Stimulated activated CD4-positive, alpha-beta T cell treated with anti-CD3 and anti-CD28 coated beads, Interleukin-2, amount 100 ng/mL, for 4 hours (primary cell): ENCODE measurements at places on chromosomes 1 and 21.

- no peak for DNase-seq
Observed at GRCh38 chr21:38268864-38269575, 12.2 kb downstream of the KCNJ15 start.

- no peak for DNase-seq
Observed at GRCh38 chr1:159177272-159177907, 6.0 kb downstream of the CADM3 start.

DNA sequence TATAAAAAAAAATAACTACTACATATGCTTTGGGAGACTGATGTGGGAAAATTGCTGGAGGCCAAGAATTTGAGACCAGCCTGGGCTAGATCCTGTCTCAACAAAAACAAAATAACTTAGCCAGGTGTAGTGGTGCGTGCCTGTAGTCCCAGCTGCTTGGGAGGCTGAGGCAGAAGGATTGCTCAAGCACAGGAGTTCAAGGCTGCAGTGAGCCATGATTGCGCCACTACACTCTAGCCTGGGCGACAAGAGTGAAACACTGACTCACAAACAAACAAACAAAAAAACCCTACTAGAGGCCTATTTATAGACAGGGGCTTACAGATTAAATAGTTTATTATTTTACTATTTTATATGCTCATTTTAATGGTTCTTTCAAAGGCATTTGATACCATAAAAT is 80.0 kb downstream of the LHX4 start:
- DNase-seq, result no peak

DNA sequence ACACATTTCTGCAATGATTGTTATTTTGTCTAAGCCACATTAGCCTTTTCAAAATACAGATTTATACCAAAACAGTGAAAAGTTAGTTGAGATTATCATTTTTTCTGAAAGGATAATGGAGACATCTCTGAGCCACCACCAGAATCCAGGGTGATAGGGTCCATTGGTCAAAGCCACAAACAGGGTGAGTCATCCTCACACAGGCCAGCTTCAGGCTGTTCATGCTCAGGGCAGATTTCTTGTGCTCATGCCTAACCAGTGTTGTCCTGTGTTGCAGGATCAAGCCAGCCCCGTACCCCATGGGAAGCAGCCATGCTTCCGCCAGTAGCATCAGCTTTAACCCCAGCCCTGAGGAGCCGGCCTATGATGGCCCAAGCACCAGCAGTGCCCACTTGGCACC is 13.4 kb downstream of the ELOA start:
- no peak for DNase-seq

DNA sequence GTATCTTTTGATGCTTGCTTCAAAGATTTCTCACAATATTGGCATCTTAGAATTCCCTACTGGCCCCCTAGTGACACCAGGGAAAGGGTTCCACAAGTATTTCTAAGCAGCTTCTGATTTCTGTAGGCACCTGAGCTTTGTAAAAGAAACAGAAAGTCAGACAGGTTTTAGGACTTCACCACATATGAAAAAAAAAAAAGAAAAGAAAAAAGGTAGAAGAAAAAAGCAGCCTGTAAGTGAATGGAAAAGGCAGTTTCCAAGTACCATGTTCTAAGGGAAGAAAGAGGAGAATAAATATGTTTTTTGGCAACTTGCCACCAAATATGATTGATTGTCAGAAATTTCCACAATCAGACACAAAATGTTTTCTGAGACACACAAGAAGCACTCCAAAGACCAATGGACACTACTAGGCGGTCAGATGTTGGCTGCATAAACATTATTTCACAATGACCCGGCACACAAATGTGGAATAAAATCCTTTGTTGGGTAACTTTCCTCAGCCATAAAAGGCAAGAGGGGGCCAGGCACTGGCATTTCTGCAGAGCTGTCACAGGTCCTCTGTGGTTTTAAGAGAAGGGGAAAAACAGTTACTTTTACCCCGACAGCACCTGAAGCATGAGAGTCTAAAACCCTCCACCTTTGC is 12.7 kb upstream of the CPLANE2 start:
- no peak for DNase-seq

DNA sequence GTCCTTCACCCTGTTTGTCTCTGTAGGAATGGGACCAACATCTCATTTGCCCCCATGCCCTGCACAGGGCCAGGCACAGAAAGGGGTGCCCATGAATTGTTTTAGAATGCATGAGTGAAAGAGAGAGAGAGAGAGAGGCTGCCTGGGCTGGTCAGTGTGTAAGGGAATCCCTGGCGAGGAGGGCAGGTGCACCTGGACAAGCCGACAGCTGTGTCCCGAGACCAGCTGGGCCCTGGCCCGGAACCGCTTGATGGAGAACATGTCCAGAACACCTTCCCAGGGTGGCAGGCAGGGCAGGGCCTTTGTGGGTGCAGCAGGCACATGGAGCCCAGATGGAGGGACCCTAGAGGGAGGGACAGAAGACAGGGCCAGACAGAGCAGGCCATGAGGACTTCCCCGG is 22.7 kb downstream of the SPOCD1 start:
- no peak for DNase-seq

GRCh38 chr1:155321639-155322503 is 1.2 kb downstream of the RUSC1 start:
- DNase-seq, result no peak

- DNase-seq, result peak; percentile 64
Observed at GRCh38 chr1:27643600-27644368, 8.8 kb upstream of the FGR start.

DNA sequence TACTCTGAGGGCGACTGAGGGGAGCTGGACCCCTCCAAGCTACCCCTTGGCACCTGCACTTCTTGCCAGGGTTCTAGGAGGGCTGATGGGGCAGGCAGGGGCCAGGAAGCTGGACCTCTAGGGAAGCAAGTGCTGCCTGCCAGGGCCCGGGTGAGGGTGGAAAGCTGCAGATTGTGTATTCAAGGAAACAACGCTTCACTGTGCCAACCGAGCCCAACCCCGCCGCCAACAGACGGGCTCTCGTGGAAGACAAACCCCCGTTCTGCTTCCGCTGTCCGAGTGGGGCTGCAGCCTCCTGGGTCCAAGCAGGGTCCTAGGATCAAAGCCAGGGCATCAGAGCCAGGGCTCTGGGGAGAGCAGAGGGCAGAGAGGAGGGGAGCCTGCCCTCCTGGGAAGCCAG is 3.2 kb downstream of the EFHD2 start:
- DNase-seq, result no peak

DNA sequence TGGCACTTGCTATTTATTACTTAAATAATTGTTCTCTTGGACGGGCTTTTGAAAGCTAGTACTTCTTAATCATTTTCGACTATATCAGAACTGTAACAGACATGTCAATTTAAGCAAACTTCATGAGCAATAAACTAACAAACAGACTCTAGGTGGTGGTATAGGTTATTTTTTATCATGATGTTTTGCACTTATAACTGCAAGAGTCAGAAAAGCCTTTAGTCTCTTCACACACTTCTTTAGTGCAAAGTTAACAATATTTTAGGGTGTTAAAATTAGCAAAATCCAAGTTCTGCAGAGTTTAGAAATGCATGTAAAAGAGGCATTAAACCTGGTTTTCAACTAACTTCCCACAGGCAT is 2.2 kb downstream of the NRIP1 start:
- DNase-seq, result no peak

DNA sequence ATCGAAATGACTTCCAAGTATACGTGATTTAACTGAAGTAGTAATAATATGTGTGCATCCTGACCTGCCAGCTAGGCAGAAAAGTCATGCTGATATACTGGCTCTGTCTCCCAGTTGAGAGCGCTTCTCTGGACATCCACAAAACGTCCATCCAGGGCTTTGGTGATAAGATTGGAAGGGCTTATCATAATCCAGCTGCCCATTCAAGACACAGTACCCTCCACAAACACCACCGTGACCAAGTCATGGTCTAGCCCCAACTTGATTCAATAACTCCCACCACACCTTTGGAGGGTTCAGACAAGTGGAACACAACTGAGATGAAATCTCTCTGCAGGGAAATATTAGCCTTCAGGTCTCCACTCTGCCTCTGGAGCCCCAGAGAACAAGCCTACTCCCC is 76.2 kb downstream of the CD46 start:
- no peak for DNase-seq

- no peak for DNase-seq
Observed at GRCh38 chr1:66380452-66381212, 153.3 kb upstream of the SGIP1 start.

GRCh38 chr1:246199086-246199645 is 307.9 kb downstream of the SMYD3 start:
- no peak for DNase-seq

DNA sequence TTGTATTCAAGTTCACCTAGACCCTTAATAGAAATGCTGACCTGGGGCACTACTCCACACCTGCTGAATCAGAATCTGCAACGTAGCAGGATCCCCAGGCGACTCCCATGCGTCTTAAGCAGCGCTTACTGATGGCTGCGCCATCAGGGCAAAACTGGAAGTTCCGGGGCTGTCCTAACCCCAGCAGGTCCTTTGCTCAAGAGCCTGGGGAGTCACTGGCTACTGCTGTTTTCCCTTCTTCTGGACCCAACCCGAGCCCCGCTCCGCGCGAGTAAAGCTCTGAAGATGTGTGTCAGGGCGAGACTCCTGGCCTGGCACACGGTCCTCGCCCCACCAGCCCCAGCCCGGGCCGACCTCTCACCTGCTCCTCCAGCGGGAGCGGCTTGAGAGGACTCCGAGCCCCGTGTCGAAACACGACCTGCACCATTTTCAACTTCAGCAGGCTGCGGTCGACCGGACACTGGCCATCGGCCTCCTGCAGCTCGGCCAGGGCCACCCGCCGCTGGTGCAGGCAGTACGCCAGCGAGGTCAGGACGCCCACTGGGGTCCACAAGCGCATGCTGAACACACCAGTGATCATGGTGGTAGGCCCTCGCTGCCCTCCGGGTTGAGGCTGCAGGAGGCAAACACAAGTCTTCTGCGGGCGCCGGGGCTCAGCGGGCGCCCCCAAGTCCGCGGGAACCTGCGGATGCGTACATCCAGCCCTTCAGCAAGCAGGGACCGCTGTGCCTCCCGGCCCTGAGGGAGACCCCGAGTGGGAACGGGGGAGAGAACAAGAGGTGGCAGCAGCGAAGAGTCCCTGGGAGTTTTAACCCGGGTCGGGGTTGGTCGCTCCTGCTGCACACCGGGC is 630 bp downstream of the ACP6 start:
- DNase-seq, result peak; percentile 14

DNA sequence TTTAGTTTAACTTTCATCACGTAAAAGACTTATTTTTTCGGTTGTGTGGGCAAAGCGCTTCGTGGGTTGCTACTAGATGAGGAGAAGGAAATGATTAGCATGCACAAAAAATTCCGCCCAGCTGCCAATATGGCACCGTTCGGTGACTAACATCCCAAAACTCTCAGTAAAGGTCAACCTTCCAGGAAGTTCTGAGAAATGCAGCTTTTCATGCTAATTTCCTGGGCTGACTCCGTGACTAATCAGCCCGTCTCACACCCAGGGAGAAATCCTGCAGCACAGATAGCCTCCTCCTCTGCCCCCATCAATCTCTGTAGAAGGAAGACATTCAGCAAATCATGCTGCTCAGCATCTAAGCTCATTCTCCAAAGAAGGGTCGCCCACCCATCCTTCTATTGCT is 34.1 kb downstream of the TMCO4 start:
- no peak for DNase-seq

- no peak for DNase-seq
Observed at GRCh38 chr1:83029916-83030315, 969.0 kb downstream of the TTLL7 start.

DNA sequence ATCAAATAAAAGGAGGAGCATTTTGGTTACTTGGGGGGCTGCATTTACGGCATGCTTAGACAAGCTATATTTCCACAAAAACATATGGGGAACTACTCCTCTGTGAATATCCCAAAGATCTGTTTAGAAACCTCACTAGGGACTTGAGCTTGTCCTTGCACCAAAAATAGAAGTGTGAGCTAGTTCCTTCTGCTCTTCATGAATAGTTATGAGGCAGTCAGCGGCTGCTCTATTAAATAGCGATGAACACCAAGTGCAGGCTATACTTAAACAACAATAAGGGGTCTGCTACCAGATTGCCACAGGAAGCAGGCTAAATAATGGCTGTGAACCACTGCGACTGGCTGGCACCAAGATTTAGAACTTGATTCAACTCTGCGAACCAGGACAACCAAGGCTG is 190.1 kb downstream of the PCP4 start:
- no peak for DNase-seq

DNA sequence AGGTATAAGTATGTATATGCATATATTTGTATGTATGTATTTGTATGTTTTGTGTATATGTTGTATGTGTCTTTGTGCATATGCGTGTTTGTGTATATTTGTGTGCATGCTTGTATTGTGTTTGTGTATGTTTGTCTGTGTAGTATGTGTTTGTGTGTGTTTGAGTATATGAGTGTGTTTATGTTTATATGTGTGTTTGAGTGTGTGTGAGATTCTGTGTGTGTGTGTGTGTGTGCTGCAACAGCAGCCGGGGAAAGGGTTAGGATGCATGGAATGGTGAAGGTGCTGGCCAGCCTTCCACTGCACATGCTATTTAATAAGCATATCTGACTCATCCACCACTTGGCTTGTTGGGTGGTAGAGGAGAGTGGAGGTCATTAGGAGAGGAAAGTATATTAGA is 46.6 kb upstream of the RAB4A start:
- DNase-seq, result no peak

GRCh38 chr1:27418326-27419185 is 26.1 kb downstream of the GPR3 start:
- DNase-seq, result no peak

DNA sequence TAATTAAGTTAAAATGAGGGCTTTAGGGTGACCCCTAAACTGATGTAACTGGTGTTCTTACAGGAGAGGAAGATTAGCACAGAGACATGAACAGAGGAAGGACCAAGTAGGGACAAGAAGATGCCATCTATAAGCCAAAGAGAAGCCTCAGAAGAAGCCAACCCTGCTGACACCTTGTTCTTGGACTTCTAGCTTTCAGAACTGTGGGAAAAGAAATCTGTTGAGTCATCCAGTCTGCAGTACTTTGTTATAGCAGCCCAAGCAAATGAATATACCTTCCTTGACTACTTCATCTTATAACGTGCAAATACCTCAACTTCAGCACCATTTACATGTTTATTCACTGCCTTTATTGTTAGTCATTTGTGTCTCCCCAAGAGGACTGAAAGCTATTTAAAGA is 3.4 kb downstream of the ZBTB21 start:
- no peak for DNase-seq

DNA sequence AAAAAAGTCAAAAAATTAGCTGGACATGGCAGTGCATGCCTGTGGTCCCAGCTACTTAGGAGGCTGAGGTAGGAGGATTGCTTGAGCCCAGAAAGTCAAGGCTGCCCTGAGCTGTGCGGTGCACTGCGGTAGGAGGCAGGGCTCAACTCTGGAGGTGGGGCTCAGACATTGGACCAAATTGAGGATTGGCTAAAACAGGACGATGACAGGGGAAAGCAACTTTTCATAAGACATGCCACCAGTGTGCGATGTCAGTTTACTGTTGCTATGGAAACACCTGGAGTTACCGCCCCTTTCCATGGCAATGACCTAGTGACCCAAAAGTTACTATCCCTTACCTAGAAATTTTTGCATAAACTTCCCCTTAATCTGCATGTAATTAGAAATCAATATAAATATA is 85.3 kb downstream of the DISP3 start:
- DNase-seq, result no peak

- DNase-seq, result no peak
Observed at GRCh38 chr1:198185759-198186158, 29.0 kb downstream of the NEK7 start.

GRCh38 chr1:168907786-168908348 is 178.9 kb upstream of the DPT start:
- no peak for DNase-seq
